ENCODE measurements at places on chromosomes 7 and 10. TPM values are rescaled to one million over a fixed set of nuclear protein-coding genes. Genes with fewer than 3 reads are reported as not detected.
A peak's percentile ranks its signal among the peaks of the same experiment; 100 is the strongest.

The CALN1 gene
- total RNA-seq, result not detected

DNA sequence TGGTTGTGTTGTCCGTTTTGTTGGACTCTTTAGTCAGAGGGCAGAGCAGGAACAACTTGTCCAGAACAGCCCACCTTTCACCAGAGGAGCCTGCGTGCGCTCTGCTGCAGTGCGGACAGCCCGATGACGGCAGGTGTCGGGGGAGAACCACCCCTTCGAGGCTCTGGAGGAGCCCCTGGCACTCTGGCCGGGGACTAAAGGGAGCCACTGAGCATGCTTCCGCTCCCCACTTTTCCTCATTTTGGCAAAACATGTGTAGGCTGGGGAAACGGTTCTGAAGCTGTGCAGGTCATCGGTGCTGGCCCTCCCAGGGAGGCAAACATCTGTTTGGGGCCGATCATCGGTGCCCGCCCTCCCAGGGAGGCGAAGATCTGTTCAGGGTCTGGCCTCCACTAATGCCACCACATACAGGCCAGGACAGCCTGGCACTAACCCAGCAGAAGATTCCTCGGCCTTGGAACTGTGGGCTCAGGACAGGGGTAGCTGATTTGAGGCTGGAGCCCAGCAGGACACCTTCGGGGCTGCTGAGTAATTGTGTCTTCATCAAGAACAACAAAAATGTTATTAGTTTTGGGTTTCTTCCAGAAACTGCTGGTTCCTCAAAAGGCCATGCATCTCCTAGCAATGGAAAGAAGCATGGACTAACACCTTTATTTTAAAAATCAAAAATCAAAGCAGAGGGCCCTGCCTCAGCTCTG is 124.4 kb upstream of the TCERG1L start:
- H3K27ac ChIP-seq, result no peak overlapping the region
- H3K27me3 ChIP-seq, result no peaks in the 10 kb centered on the region
- H3K4me3 ChIP-seq, result no peak overlapping the region
- H3K36me3 ChIP-seq, result no peaks in the 10 kb centered on the region
- no peaks in the 10 kb centered on the region for H3K4me1 ChIP-seq
- DNase-seq, result no peak

DNA sequence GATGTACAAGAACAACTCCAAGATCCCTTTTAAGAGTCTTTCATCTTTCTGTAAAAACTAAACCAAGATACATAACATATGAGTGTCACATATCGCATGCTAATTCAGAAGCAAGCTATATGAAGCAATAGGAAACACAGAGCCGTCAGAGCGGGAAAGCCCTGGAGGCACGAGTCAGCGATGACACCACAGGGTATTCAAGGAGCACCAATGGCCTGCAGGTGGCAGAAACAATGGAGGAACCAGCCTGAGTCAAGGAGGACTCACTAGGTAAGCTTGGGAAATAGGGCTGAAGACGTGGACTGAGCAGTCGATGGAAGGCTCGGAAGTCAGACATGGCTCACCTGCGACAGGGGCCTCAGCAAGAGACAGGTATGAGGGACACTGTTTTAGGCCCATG is 214.4 kb downstream of the FAM107B start:
- H3K27ac ChIP-seq, result peak overlapping the region; percentile 43
- DNase-seq, result no peak
- no peaks in the 10 kb centered on the region for H3K36me3 ChIP-seq

DNA sequence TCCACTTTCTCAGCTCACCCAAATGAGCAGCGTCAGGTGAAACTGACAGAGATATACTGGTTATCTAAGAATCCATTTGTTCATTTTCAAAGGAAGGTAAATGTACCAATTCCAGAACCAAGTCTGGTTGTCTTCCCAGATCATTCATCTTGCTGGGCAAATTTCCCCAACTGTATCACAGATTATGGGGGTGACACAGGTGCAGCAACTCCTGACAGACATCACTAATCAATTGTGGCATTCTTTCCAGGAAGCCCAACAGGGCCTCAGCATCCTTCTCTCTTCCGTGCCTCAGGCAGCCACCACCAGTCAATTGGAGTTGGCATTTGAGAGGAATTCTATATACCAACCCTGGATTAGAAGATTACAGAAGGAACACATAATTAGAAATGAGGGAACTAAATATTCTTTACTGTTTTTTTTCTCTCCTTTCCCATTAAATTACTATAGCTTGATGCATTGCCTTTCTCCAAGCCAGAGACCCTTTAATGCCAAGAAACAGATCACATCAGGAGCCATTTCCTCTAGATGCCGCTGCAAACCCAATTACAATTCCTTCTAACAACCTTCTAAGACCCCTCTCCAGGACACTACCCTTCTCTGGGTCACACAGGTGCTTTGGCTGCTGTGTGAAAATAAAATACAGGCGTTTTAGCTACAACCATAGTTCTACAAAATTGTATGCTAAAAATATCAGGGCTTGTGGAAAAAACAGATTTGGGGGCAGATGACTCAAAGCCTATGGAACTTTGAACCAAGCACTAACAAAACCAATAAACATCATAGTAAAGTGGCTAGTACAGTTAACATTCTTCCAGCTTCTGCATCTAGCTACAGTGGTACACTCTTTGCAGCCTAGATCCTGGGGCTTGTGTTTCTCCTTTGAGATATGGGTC is 291.6 kb downstream of the RNLS start:
- no peaks in the 10 kb centered on the region for H3K27me3 ChIP-seq
- DNase-seq, result no peak
- no peak overlapping the region for H3K27ac ChIP-seq
- H3K36me3 ChIP-seq, result no peaks in the 10 kb centered on the region
- no peaks in the 10 kb centered on the region for H3K4me1 ChIP-seq

DNA sequence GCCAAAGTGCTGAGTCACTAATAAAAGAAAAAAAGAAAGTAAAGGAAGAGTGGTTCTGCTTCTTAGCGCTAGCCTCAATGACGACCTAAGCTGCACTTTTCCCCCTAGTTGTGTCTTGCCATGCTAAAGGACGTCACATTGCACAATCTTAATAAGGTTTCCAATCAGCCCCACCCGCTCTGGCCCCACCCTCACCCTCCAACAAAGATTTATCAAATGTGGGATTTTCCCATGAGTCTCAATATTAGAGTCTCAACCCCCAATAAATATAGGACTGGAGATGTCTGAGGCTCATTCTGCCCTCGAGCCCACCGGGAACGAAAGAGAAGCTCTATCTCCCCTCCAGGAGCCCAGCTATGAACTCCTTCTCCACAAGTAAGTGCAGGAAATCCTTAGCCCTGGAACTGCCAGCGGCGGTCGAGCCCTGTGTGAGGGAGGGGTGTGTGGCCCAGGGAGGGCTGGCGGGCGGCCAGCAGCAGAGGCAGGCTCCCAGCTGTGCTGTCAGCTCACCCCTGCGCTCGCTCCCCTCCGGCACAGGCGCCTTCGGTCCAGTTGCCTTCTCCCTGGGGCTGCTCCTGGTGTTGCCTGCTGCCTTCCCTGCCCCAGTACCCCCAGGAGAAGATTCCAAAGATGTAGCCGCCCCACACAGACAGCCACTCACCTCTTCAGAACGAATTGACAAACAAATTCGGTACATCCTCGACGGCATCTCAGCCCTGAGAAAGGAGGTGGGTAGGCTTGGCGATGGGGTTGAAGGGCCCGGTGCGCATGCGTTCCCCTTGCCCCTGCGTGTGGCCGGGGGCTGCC is at the start of gene IL6:
Gene IL6 (plus strand): TSS at position 294 of the 807 bp plus-strand sequence. CDS start 63 bp downstream, at position 357.
- peaks cover 22% of the 10 kb centered on the region for H3K4me1 ChIP-seq
- DNase-seq, result peak; percentile 82
- peak within 1 kb of the TSS; percentile 79 for H3K27ac ChIP-seq
- H3K36me3 ChIP-seq, result no peaks in the 10 kb centered on the region

- no peaks in the 10 kb centered on the region for H3K4me1 ChIP-seq
- no peaks in the 10 kb centered on the region for H3K27me3 ChIP-seq
- no peak overlapping the region for H3K4me3 ChIP-seq
- no peak overlapping the region for H3K27ac ChIP-seq
These were observed 51.3 kb upstream of the SEPTIN7 start for GRCh38 chr7:35749556-35749955.

DNA sequence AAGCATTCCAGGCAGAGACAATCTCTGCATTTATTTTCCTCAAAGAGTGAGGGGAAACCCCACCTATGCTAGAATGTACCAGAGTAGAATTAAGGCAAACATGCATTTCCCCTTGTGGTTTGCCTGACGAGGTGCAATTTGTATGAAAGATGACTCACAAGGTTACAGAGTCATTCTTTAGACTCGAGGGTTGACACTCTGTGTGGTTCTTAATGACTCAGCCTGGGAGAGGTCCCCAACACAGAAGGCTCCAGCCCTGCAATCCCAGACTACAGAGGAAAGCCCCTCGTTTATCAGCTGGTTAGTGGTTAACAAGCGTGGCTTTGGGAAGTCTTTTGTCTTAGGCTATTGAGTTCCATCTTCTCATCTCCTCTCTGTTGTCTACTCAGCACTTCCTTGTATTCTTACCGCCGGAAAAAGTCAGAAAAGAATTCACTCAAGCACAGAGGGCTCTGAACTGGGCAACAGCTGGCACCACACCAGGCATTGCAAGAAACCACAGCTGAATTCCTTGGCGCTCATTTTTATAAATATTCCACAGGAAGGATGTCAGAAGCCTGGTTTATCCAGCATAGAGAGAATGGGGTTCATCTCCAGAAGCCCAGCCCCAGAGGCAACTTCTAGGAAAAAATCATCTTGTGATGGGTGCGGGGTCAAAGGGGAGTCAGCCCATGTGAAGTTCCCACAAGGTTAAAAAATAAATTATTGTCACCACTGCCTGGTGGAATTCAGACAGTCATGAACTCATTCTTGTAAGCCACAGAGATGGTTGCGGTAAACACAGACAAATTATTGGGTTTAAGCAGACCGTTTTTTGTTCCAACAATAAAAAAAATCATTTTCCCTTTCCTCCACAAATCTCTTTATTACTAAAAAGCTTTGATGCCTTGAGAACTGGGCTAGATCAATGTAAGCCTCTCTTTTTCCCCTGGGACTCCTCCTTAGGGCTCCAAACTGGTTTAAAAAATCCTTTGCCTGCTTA is 24.5 kb upstream of the SVIL start:
- no peaks in the 10 kb centered on the region for H3K36me3 ChIP-seq
- H3K27ac ChIP-seq, result peak overlapping the region; percentile 86
- DNase-seq, result peak; percentile 33
- H3K4me3 ChIP-seq, result no peak overlapping the region

- DNase-seq, result no peak
- H3K4me3 ChIP-seq, result no peak overlapping the region
- H3K36me3 ChIP-seq, result no peaks in the 10 kb centered on the region
- H3K27me3 ChIP-seq, result no peaks in the 10 kb centered on the region
- H3K27ac ChIP-seq, result no peak overlapping the region
- H3K4me1 ChIP-seq, result no peaks in the 10 kb centered on the region
These were observed 41.4 kb upstream of the TMEM196 start for GRCh38 chr7:19814776-19815175.

GRCh38 chr10:77833792-77834191 is 92.8 kb downstream of the DLG5 start:
- H3K27ac ChIP-seq, result no peak overlapping the region
- no peaks in the 10 kb centered on the region for H3K27me3 ChIP-seq
- H3K4me1 ChIP-seq, result no peaks in the 10 kb centered on the region
